Endothelial cell (in vitro differentiated cells): ENCODE measurements at places on chromosomes 2 and 18.
A peak's percentile ranks its signal among the peaks of the same experiment; 100 is the strongest.

- DNase-seq: no peak
Observed at GRCh38 chr18:40685219-40685618, 1269.8 kb upstream of the PIK3C3 start.

DNA sequence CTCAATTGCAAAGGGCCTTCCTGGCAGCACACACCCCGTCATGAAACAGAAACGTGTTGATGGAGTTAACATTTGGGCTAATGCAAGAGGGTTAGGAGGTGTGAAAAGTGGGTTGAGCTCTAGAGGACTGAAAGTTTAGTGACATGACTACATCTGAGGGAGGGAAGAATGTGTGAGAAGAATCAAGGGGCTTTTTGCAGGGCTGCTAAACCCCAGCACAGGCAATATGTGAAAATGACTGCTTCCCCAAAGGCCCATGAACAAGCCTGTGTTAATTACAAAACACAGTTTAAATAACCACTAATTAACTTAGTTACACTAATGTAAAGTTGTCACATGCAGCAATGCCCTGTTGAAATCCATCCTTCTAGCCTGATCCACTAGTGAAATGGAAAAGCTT is 63.4 kb upstream of the PEX13 start:
- no peak for DNase-seq

DNA sequence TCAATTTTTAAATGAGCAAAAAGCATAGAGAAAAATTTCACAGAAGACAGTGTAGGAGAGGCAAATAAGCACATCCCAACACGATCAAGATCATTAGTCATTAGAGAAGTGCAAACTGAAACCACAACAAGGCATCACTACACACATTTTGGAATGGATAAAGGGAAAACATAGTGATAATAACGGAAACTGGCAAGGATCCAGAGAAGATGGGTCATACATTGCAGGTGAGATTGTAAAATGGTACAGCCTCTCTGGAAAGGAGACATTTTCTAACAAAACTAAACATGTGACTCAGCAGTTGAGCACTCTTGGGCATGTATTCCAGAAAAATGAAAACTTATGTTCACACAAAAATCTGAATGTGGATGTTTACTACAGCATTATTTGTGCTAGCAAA is 98.3 kb upstream of the TMEM17 start:
- DNase-seq: no peak

- DNase-seq: no peak
Observed at GRCh38 chr2:238710032-238710735, 137.7 kb upstream of the TWIST2 start.

DNA sequence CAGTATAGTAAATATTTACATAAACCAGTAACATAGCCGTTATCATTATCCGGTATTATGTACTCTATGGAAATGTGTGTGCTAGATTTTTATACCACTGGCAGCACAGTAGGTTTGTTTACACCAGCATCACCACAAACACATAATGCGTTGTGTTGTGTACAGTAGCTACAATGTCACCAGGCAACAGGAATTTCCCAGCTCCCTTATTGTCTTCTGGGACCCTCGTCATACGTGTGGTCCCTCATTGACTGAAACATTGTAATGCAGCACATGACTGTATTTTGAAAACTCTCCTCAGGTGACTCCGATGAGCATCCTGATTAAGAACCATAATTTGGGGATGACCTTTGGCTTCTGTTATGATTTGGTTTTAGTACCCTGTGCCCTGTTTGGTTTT is 31.3 kb downstream of the EHD3 start:
- no peak for DNase-seq

DNA sequence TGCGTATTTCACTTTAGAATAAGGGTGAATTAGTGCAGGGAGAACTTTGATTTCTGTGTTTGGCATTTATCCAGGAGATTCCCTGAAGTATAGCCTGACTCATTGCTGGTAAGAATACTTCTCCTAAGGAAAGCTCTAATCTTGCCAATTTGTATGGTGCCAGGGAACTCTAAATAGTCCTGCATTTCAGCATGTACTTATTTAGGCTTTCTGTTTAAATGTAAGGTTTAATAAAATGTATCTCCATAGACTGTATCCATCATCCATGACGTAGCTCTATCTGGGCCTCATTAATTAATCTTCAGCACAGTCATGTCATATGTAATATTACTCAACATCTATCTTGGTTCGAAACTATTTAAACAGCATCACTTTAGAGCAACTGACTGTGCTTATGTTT is 127.7 kb downstream of the DOK6 start:
- DNase-seq: no peak

- no peak for DNase-seq
Observed at GRCh38 chr2:43475922-43476321, 119.9 kb downstream of the THADA start.

GRCh38 chr18:61079714-61080113 is 253.5 kb upstream of the CDH20 start:
- no peak for DNase-seq

- no peak for DNase-seq
Observed at GRCh38 chr2:120511536-120511935, 165.6 kb downstream of the INHBB start.

GRCh38 chr18:59730896-59731295 is 33.7 kb upstream of the CCBE1 start:
- no peak for DNase-seq

GRCh38 chr18:6132751-6133368 is 237.5 kb upstream of the TMEM200C start:
- DNase-seq: no peak

DNA sequence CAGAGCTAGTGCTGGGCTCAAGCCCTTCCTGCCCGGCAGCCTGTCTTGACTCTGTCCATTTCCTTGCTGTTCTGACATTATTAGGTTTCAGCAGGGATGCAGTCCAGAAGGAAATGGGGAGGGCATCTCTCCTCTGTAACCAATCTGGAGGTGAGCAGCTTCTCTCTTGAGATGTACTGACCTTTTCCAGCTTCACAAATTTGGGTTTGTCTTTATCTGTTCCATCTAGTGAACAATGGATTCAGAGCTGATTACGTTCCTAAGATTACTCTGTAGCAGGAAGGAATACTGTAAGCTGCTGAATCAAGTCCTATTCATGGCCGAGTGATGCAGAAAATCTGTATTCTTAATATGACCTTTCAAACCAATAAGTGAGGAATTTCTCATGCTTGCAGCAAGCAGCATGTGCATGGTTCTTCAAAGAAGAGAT is 11.0 kb downstream of the PLA2R1 start:
- DNase-seq: no peak

GRCh38 chr2:134282629-134283400 is 28.9 kb downstream of the MGAT5 start:
- DNase-seq: no peak

- peak; percentile 66 for DNase-seq
Observed at GRCh38 chr2:144331674-144332355, 188.1 kb downstream of the ZEB2 start.

- DNase-seq: no peak
Observed at GRCh38 chr2:200450288-200450687, 59.6 kb downstream of the KCTD18 start.

DNA sequence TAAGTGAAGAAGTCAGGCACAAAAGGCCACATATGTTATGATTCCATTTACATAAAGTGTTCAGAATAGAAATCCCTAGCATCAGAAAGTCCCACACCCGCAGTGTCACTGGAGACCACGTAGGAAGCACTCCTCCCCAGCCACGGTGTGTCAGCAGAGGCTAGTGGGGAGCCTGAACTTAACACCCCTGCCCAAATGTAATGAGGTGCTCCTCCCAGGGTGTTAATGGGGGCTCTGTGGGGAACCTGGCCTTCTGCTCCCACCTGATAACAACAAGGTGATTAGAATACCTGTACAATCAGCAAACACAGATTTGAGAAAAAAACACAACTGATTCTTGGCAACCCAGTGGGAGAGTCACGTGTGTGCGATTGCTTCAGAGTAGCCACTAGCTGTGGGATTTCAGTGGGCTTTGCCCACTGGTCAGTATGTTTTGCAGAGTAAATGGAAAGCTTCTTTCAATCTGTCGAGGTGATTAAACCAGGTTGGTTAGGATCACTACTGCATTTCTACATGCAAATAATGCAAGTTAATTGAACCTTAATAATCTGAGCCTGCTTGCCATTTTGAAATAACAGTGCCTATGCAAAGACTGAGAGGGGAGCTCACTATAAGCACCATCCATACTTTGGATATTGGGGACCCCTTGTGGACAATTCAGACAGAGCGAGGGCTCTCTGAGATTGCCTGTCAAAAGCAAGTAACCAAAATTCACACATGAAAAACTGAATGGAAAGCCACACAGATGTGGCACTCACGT is 20.6 kb upstream of the ATRAID start:
- peak; percentile 53 for DNase-seq

- DNase-seq: no peak
Observed at GRCh38 chr2:184599872-184600222, 1.5 kb downstream of the ZNF804A start.
